Esophagus squamous epithelium (tissue), 5 donors: ENCODE measurements at places on chromosomes 1 and 21.

GRCh38 chr21:25361097-25361496, 246.2 kb downstream of the MRPL39 start:
- DNase-seq: no peak

- no peak for DNase-seq
These were observed 132.9 kb upstream of the WNT4 start for GRCh38 chr1:22275626-22276395.

DNA sequence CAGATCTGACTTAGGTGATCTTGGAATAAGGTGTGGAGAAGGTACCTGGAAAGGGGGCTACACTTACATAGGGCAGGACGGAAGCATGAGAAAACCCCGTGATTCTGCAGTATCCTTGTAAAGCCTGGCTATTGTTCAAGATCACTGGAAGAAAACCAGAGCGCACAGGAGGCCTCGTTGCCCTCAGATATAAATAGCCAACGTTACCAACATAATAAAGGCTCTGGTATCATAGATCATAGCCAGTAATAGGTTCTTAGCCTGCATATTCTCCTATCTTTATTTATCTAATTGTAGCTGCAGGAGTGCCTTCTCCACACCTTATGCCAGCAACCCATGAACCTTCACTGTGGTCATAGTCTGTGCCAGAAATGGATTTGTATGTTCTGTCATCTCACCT, 35.9 kb upstream of the MPZL1 start:
- no peak for DNase-seq

GRCh38 chr1:67105508-67105907, 29.3 kb downstream of the C1orf141 start:
- DNase-seq: no peak

GRCh38 chr1:156258859-156259258, 11.0 kb upstream of the PAQR6 start:
- no peak for DNase-seq

DNA sequence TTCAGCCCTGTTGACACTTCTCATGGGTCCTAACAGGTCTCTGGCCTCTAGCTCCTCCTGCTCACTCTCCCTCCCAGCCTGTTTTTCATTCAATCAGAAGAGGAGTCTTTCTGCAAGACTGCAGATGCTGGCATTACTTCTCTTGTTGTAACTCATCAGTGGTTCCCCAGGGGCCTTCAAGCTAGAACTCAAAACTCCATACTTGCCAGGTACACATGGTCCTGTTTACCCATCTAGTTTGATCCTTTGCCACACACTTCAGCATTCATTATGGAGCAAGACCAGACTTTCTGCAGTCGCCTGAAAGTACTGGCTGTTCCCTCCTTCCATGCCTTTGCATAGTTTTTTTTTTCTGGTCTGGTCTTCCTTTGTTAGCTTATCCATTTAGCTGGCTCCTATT, 47.9 kb downstream of the SERBP1 start:
- DNase-seq: no peak
